Esophagus mucosa (tissue), 1 donor: ENCODE measurements at places on chromosomes 1 and 21. TPM values are rescaled to one million over a fixed set of nuclear protein-coding genes. Genes with fewer than 3 reads are reported as not detected.

The CFAP107 gene
- total RNA-seq, result not detected

The BSND gene
- not detected for total RNA-seq

The TFF2 gene
- total RNA-seq, result not detected

The RHD gene
- total RNA-seq, result not detected

The DPT gene
- total RNA-seq, result 0.56 TPM

The RPE65 gene
- total RNA-seq, result not detected

The FCMR gene
- total RNA-seq, result 2.9 TPM
